Activated T-cell treated with anti-CD3 and anti-CD28 coated beads, Interleukin-2, amount 50 U/mL, for 72 hours (primary cell): ENCODE measurements at places on chromosomes 7 and 10. TPM values are rescaled to one million over a fixed set of nuclear protein-coding genes. Genes with fewer than 3 reads are reported as not detected.

CUBN gene
- total RNA-seq: 0.65 TPM

IFIT1B gene
- not detected for total RNA-seq

BMPER gene
- total RNA-seq: not detected

DDX56 gene
- 72.3 TPM for total RNA-seq

CHST15 gene
- 2.4 TPM for total RNA-seq

FAM20C gene
- not detected for total RNA-seq

AGMO gene
- total RNA-seq: not detected

DNA sequence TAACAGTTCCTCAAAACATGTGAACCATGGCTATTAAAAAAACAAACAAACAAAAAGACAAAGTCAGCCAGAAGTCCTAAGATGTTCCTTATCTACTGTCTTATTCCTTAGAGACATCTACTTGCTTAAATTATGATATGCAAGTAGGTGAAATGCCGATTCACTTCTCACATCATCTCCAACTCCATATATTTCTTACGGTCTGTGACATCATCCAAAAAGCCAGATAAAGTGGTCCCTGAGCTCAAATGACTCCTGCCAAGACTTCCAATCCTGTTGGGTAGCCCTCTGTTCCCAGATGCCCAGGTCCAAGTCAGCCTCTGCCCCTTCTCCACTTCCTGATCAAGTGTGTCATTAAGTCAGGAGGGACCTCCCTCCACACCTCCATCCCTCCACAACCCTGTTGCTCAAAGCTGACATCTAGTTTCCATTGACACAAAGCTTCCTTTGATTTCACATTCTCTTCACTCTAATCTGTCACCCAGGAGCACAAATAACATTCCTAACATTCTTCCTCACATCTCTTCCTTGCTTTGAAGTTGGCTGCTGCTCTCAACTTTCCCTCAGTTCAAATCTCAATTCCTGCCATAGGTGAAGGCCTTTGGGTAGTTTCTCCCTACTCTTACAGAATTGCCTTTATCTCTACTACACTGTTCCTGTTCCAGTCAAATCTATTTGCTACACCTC, 56.1 kb upstream of the PDLIM1 start:
- no peaks in the 10 kb centered on the region for H3K4me1 ChIP-seq
- no peak overlapping the region for H3K4me3 ChIP-seq
- DNase-seq: no peak
- no peaks in the 10 kb centered on the region for H3K27me3 ChIP-seq
- H3K27ac ChIP-seq: no peak overlapping the region

GRCh38 chr7:32616625-32617024, 121.3 kb downstream of the AVL9 start:
- no peak overlapping the region for H3K27ac ChIP-seq
- H3K36me3 ChIP-seq: no peaks in the 10 kb centered on the region
- no peaks in the 10 kb centered on the region for H3K27me3 ChIP-seq
- DNase-seq: no peak

GRCh38 chr10:29947701-29948060, 111.7 kb downstream of the JCAD start:
- H3K27me3 ChIP-seq: peaks cover 13% of the 10 kb centered on the region
- H3K27ac ChIP-seq: no peak overlapping the region
- DNase-seq: no peak
- no peak overlapping the region for H3K4me3 ChIP-seq

GRCh38 chr7:27359181-27360125, 116.9 kb downstream of the EVX1 start:
- no peak overlapping the region for H3K27ac ChIP-seq
- H3K27me3 ChIP-seq: peaks cover 23% of the 10 kb centered on the region
- H3K4me1 ChIP-seq: no peaks in the 10 kb centered on the region
- no peaks in the 10 kb centered on the region for H3K36me3 ChIP-seq
- H3K4me3 ChIP-seq: no peak overlapping the region
- no peak for DNase-seq

GRCh38 chr7:24866004-24866615, 108.8 kb upstream of the GSDME start:
- peaks cover 52% of the 10 kb centered on the region for H3K36me3 ChIP-seq
- H3K27me3 ChIP-seq: no peaks in the 10 kb centered on the region
- DNase-seq: peak; percentile 61
- H3K27ac ChIP-seq: peak overlapping the region; percentile 92
- H3K4me3 ChIP-seq: peak overlapping the region; percentile 64

DNA sequence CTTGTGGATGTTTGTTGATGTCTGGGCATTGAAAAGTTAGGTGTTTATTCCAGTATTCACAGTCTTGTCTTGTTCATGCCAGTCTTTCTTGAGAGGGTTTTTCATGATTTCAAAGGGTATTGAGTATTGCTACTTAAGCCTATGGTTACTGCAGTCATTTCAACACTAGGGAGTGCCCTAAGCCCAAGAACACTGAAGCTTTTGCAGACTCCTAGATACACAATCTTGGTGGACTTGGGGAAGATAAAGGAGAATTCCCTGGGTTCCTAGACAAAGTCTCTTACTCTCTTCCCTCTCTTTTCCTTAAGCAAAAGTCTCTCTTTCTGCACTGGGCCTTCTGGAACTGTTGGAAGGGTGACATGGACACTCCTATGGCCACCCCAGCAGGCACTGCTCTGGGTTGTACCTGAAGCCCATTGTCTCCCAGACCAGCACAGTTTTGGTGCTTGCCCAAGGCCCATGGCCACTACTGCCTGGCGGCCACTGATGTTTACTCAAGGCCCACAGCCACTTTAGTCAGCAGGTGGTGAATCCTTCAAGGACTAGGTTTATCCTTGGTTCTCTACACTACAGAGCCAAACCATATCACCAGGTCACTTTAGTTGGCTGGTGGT, 24.9 kb downstream of the SAMD9 start:
- no peak for DNase-seq
- H3K36me3 ChIP-seq: peaks cover 2% of the 10 kb centered on the region
- H3K27ac ChIP-seq: no peak overlapping the region
- no peak overlapping the region for H3K4me3 ChIP-seq
- H3K27me3 ChIP-seq: peaks cover 13% of the 10 kb centered on the region
